ENCODE measurements at places on chromosomes 5 and 9.
A peak's percentile ranks its signal among the peaks of the same experiment; 100 is the strongest.

DNA sequence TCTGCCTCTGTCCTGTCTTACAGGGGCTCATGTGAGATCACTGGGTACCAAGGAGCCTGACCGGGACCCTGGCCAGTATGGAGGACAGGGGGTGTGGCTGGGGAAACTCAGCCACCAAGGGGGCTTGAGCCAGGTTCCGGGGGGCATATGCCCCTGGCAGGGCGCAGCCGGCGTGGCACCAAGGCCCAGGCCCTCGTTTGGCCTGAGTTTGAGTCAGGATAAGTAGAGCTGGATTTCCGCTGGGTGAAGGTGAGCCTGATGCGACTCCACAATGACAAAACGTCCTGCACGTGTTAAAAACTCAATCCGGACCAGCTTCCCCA lies 616 bp upstream of the TSPAN17 start:
- no peak for DNase-seq

GRCh38 chr5:146761811-146762210 lies 116.7 kb downstream of the PPP2R2B start:
- no peak for DNase-seq

- no peak for DNase-seq
These were observed 99.2 kb downstream of the SH3TC2 start for GRCh38 chr5:148963664-148964063.

GRCh38 chr5:33936381-33937016 lies at the start of gene RXFP3:
RXFP3 (plus strand) TSS chr5:33936386; CDS start chr5:33936741, 355 bp downstream.
- DNase-seq: peak; percentile 27

GRCh38 chr9:89771205-89771604 lies 166.4 kb downstream of the GADD45G start:
- no peak for DNase-seq
